Peyer's patch (tissue), 4 donors: ENCODE measurements at places on chromosomes 4 and X.
A peak's percentile ranks its signal among the peaks of the same experiment; 100 is the strongest.

- DNase-seq, result no peak
Observed at GRCh38 chr4:151833174-151833573, 72.4 kb upstream of the GATB start.

DNA sequence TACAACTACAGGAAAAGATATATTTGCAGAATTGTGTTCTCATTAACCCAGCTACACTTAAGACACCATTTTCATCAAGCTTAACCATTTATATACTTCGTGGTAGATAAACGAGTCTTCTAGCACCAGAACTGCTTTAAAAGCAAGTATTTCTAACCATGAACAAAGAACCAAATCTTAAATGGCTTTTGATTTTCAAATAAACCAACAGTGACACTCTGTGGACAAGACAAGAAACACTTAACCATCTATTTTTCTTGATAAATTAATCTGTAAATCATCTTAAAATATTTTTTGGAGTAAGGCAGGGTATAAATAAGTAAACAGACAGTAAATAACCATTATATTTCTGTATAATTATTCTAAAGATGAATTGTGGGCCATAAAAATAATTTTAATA is 10.2 kb downstream of the BEND2 start:
- no peak for DNase-seq

DNA sequence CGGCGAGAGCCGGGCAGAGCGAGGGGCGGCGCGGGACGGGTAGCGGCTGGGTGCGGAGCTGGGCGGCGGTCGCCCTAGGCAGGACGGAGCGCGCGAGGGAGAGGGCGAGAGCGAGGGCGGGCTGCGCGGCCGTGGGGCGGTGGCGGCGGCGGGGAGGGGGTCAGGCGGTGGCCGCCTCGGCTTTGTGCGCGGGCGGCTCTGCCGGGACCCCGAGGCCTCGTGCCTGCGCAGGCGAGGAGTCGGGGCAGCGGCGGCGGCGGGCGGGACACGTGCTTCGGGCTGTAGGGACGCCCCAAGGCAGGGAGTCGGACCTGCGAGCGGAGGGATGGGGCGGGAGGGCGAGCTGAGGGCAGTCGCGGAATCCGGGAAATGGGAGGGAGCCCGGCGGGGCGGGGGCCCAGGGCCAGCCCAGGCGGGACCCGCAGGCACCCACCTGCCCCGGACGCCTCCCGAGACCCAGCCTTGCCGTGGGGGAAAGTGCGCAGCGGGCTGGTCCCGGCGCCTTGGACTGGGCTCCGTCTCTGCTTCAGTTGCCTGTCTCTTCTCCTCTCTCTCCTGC is 465 bp downstream of the BMPR1B start:
- DNase-seq, result peak; percentile 47

DNA sequence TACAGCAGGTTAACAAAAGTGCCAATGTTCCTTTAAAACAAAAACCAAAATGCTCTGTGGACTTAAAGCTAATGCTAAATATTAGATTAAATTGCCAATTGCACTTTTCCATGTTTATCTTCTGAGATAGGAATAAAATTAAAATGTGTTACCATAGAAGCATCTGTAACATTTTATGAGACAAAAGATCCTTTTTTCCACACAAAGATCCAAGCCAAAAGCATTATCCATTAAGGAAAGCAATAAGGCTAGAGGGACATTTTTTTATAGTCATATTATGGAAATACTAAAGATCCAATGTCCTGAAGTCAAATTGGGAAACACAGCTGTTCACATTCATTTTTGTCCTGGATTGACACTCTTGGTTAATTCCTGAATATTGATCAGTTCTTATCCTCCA is 73.6 kb downstream of the PALLD start:
- DNase-seq, result no peak

DNA sequence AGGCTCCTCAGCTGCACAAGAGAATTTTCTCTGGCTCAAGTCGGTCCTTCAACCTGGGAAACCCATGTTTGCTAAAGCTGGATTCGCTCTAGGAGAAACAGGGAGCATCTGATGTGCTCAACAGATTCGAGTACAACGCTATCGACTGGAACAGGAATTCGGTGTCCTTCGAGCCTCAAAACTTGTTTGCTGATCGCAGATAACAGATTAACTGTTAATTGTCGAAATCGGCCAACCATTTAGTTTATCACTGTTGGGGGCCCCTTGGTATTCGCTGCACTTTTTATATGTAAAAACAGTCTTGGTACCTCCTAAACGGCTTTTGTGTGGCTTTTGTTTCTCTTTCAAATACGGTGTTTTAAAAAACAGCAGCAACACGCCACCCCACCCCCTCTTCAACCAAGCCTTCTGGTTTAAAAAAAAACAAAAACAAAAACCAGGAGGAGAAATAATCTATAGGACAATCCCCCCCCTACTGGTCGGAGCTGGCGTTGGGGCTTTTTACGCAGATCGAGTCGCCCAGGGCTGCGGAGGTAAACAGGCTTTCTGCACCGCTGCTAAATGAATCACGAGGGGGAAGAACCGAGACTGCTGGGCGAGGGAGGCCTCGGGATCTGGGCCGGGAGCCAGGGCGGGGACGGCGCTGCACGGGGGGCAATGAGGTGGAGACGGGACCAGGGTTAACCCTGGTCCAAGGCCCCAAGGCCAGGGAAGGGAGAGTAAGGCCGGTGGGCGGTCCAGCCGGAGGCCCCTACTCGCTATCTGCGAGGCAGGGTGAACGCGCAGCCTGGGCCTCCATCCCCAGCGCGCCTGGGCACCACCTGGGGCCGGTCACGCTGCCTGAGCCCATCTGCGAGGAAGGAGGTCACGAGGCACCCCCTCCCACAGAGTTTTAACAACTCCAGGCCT is 71.7 kb upstream of the BCOR start:
- DNase-seq, result peak; percentile 88

GRCh38 chrX:132953354-132953753 is 5.1 kb downstream of the HS6ST2 start:
- DNase-seq, result no peak

DNA sequence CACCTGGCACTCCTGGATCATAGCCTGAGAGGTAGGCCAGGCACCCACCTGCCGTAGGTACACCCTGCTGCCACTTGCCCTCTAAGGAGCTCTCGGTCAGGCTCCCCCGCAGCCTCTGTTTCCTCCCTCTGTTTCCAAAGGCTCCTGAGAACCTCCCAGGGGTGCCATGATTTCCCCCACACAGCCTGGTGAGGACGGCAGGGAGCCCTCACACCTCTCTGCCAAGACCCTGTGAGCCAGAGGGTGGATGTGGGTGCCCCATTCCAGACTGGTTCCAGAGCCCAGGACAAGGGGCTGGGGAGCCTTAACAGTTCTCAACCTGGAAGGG is 1.6 kb upstream of the ABLIM2 start:
- DNase-seq, result no peak

DNA sequence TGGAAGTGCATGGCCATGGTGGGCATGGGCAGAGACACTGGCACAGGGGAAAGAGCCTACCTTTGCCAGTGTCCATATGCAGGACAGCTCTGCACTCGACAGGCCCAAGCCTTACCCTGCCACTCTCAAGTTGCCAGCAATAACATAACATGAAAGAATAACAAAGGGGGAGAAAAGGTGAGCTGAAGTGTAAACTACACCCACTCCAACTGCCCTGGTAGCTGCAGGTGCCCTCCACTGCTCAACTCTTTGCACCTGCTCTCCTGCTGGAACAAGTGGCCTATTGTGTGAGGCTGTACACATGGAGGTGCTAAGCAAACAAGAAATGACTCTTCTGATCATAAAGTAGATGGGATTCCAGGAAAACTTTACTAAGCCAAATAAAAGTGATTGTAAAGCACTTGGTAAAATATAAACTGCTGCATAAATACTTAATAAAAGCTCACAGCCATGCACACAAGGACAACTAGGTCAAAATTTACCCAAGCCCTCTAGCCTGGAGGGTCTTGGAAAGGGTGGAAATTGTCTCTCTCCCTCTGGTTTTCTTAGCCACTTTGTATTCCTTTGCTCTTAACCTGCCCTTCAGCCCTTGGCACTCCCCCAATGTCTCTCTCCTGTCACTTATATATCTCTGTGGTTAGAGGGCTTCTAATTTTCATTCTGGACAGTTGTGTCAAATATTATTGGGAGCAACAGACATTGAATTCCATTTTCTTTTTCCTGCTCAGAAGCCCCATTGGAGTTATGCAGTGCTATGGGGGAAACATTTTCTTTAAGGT is 261.2 kb upstream of the GPC4 start:
- peak; percentile 56 for DNase-seq

GRCh38 chrX:134024686-134025377 is 39.4 kb upstream of the GPC3 start:
- no peak for DNase-seq

GRCh38 chr4:105234582-105234981 is 87.9 kb downstream of the TET2 start:
- no peak for DNase-seq

GRCh38 chrX:84336646-84337045 is 148.6 kb upstream of the RPS6KA6 start:
- no peak for DNase-seq

GRCh38 chr4:13647031-13647430 is 19.5 kb upstream of the BOD1L1 start:
- DNase-seq, result no peak

- DNase-seq, result no peak
Observed at GRCh38 chr4:27005501-27005900, 144.9 kb downstream of the STIM2 start.

DNA sequence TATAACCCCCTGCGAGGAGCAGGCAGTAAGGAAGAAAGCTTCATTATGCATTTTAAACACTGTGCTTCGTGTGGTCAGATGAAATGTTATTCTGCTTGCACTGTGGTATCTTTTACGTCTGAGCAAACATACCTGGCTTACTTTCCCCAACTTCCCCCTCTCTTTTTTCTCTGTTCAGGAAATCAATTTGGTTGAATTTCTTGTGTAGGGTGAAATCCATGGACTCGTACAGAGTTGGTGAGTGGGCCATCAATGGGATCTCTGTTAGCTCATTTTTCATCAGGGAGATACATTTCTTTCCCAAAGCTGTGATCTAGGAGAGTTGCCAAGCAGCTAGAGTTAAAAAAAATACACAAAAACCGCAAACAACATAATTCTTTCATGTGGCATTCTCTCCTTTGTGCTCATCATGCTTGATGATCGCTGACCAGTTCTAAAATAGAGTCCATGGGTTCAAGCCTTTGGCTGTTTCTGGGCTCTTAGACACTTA is 98.5 kb downstream of the FRAS1 start:
- no peak for DNase-seq

GRCh38 chr4:108068442-108068841 is 78.8 kb downstream of the HADH start:
- no peak for DNase-seq

DNA sequence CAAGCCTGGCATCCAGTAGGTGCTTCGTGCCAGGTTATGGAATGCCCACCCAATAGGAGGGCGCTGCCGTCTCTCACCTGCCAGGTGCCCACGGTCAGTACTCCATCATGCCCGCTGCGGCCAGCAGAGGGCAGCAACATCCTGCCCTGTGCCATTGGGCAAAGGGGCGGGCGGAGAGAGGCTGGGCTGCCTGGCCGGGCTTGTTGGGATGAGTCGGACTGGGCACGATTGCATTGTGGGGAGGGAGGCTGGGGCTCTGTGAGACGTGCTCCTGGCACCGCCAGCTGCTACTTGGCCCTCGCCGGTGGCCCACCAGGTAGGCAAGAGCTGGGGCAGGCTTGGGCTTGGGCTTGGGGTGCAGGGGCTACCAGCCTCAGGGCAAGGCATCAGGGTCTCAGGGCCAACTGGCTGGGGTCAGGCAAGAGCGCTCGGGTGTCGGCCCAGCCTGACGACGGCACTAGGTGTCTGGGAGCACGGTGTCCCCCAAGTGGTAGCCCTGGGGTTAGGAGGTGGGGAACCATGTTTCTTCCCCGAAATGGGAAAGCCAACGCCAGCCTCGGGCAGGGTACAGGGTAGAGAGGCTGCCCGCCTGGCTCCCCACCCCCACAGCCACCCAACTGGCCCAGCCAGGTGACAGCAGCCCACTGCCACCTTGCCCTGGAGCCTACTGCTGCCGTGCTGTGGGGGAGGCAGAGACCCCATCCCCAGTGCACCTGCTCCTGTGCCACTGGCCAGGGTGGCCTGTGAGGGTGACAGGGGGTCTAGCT is at the start of gene PLXNB3:
TSS of gene PLXNB3 (plus strand) at position 261 of the 767 bp plus-strand sequence. CDS start 1,287 bp downstream, outside the sequence.
- peak; percentile 83 for DNase-seq

DNA sequence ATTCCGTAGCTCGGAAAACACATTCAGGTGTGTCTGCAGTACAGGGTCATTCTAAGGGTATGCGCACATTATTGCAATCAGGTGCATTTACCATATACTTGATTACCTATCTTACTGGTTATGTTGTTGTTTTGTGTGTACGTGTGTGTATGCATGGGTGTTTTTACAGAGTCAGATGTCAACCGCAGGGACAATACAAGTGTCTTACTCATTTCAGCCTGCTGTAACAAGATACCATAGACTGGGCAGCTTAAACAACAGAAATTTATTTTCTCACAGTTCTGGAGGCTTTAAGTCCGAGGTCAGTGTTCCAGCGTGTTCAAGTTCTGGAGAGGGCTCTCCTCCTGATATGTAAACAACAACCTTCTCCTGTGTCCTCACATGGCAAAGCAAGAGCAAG is 316.7 kb downstream of the DMD start:
- no peak for DNase-seq
